ENCODE measurements at places on chromosomes 7 and 10.
A peak's percentile ranks its signal among the peaks of the same experiment; 100 is the strongest.

DNA sequence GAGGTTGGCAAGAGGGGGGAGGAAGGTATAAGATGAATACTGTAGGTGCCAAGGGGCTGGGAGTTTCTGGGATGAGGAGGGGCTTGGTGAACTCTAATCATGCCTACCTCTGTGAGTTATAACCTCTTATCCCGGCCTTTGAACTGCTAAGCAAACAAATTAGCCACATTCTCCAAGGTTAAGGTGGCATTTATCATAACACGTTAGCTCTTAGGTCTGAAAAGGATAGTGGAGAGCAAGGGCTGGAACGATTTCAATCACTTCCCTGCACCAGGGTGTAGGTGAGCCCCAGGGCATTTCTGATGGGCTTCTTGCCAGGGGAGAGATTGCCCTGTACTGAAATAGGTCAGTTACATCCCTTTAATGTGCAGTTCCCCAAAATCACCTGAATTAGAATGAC lies 28.6 kb upstream of the DMBT1 start:
- DNase-seq: no peak

DNA sequence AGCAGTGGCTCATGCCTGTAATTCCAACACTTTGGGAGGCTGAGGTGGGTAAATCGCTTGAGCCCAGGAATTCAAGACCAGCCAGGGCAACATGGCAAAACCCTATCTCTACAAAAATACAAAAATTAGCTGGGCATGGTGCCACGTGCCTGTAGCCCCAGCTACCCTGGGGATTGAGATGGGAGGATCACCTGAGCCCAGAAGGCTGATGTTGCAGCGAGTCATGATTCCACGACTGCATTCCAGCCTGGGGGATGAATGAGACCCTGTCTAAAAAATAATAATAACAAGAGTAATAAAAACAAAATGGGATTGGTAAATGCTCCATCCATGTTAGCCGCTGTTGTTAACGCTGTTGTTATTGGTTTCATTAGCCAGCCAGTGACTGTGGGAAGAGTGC lies 1.3 kb upstream of the HKDC1 start:
- no peak for DNase-seq

DNA sequence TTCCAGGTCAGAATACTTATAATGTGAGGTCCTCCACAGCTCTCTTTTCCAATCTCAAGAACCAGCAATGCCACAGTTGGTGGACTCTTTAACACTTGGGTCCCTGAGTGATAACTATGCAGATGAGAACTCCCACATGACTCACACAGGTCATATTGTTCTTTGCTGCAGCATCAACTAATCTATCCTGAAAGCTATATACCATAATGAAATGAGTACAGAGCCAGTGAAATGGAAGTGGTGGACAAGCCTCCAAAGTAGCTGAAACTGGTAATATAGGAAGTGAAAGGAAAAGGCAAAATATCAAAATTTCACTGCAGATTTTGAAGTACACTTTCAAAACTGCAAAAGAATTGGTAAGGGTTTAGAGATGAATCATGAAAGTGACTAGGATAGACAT lies 45.6 kb downstream of the SORCS1 start:
- no peak for DNase-seq

- DNase-seq: no peak
Measured at GRCh38 chr7:41187322-41187721, 515.6 kb downstream of the INHBA start.

- DNase-seq: no peak
Measured at GRCh38 chr10:62233356-62234076, 35.1 kb downstream of the RTKN2 start.

- no peak for DNase-seq
Measured at GRCh38 chr7:16804674-16805439, at the start of gene AGR2. TSS of gene AGR2 (minus strand) at chr7:16804999. CDS start at chr7:16801796, 3,203 bp downstream.

DNA sequence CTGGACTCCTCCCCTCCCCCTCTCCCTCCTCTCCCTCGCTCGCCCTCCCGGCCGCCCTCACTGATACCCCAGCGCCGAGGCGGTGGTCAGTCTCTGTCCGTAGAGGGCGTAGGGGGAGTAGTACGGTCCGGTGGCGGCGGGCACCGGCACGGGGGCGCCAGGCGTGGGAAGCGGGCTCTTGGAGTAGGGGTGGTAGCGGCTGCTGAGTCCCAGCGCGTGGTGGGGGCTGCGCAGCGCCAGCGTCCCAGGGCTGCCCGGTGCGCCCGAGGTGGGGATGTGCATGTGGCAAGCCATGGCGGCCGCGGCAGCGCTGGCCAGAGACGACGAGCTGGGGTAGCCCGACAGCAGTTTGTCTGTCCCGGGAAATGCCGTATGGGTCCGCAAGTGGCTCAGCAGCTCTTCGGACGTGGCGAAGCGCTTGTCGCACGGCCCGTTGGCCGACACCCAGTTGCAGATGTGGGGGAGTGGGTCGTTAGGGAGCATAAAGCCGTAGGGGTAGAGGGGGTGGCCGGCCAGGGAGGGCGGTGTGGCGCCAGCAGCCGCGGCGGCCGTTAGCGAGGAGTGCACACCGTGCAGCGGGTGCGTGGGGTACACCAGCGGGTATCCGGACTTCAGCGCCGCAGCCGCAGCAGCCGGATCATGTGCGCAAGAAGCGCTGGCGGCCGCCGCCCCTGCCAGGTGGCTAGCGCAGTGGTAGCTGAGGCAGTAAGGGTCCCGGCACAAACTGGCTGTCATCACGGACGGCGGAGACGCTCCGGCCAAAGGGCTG lies 2.7 kb downstream of the ZNF503 start:
- DNase-seq: no peak

DNA sequence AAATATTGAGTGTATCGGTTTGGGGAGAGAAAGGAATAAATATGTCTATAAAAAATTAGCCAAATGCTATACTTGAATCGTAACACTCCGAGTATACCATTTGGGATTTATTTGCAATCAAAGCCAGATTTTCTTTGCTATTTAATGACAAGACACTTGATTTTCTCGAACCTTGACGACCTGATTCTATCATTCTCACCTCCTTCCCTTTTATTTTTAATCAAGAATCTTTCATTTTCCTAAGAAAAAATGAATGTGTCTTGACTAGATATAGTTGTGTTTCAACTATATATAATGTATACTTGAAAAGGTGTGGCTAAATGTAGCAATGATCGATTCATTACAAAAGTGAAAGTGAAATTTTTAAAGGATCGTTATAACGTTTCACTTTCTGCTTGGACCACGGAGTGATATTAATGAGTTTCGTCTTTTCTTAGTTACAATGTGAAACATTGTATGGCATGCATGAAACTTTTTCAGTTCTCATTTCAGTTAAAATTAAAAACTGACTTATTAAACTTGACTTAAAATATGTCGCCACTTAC lies 562 bp downstream of the NUB1 start:
- DNase-seq: no peak

DNA sequence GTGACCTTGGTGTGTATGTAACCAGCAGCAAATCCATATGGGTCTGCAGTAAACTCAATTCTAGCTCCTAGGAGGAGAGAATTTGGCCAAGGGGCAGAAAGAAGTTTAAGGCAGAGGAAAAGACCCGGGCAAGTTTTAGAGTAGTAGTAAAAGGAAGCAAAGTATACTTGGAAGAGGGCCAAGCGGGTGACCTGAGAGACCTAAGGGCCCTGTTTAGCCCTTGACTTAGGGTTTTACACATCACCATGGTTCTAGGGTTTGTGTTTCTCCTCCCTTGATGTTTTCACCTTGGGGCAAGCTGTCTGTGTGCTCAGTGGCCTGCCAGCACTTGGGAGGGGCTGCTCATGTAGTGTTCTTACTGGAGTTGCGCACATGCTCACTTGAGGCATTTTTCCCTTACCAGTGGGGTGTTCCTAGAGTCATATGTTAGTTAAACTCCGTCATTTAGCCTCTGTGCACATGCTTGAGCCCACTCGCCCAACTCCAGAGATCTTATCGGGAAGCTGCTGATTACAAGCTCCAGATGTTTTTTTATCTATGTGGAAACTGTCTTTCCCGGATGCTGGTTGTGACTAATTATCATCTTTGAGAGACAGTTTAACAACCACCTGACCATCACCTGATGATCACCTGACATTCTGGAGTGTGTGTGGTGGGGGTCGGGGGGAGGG lies 137.6 kb upstream of the PRSS1 start:
- no peak for DNase-seq

DNA sequence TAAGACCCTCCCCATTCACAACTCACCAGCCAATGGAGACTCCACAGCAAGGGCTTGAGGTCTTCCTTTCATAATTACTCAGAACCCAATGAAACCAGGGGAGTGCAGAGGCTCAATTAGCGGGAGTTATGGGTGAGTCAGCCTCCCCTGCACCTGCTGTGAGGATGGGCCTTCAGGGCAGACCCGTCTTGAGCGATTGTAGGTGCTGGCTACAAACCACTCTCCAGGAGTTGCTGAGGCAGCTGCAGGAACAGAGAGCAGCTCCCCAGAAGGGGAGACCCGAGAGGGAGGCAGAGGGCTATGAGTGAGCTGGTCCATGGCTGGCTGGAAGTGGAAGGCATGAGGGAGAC lies 58.5 kb upstream of the SORCS3 start:
- no peak for DNase-seq

DNA sequence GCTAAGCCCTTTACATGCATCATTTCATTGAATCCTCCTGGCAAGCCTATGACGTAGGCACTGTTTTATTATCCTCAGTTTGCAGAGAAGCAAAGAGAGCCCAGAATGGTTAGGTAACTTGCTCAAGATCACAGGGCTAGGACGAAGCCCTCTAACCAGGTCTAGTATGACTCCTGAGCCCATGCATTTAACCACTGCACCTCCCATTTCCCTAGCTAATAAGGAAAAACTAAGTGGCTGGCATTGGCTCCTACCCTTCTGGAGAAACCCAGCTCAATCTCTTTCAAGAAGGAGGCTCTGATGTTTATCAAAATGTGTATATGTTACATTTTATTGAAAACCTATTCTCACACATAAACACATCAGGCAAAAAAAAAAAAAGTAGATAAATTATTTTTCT lies 19.8 kb downstream of the MYOF start:
- no peak for DNase-seq

GRCh38 chr7:48091506-48092433 lies 2.7 kb downstream of the UPP1 start:
- DNase-seq: no peak

DNA sequence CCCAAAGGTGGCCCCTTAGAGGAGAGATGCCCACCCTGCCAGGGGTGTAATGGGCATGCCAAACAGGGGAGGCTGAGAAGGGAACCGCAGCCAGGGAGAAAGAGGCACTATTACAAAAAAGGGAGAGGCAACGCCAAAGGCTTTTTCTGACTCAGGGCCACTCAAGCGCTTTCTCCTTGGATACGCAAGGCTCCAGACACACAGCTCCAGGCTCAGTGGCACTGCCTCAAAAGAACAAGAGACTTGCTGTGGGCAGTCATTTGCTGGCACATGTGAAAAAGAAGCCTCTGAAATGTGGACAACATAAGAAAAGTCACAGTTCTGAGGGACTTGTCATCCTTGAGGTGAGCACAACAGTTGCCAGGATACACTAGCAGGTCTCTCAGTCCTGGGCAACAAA lies 128.4 kb downstream of the DGKI start:
- DNase-seq: no peak

- peak; percentile 69 for DNase-seq
Measured at GRCh38 chr7:2109936-2110609, 122.7 kb downstream of the MAD1L1 start.

DNA sequence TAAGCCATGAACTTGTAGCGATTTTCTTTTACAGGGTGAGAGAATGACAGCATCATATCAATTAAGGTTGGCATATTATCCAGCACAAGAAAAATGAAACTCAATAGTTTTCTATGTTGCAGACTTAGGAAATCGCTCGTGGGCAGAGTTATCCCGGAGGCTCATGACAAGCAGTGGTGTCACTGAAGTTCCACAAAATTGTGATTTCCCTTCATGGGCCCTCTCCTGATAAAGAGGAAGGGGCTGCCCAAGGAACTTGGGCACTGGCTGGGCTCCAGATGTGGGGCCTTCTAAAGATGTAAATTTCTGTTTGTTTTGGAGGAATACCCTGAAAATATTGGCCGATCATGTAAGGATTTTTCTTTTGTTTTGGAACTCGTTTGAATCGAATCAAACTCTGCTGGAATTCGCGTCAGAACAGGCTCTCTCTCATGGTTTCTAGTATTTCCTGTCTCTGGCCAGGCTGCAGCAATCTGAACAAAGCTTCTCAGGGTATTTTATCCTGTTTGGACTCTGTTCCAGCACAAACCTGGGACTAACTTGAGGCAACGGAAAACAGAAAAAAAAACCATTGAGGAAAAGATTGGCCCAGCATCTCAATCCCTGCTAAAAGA lies 340.6 kb upstream of the NRP1 start:
- no peak for DNase-seq

DNA sequence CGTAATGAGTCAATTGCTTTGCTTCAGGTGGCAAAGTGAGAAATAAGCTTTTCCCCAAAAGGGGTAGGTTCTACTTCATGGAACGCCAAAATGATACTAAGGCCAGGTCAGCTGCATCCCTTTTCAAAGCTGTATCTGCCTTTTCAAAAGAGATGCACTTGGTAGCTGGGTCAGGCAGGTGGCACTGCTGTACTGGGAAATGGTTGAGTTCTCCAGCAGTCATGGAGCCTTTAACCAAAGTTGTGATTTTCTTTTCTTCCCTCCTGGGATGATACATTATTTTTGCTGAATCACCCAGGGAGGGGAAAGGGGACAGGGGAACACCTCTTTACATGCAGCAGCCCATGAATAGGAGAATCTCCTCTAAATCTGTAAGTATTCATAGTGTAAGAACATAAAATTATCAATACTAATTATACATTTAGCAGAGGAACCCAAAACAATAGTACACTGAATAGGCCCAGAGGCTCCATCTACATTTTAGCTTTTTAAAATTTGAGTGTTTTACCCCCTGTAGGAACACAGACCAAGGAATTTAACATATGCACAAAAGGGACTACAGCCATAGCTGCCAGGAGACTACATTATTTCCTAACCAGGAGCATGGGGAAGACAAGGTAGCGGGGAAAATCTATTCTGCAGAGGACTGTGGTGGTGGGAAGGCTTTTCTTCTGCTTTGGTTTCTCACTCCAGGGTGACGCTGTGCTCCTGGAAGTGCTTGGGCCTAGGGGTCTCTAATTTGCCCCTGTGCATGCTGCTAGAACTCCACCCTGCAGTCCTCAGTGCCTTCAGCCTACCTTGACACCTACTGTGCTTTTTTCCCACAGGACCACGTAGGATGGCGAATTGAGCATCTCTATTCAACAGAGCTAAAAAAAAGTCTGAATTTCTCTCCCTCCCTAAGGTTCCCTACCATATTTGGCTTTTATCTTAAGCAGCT lies 6.4 kb upstream of the GPR22 start:
- DNase-seq: no peak

DNA sequence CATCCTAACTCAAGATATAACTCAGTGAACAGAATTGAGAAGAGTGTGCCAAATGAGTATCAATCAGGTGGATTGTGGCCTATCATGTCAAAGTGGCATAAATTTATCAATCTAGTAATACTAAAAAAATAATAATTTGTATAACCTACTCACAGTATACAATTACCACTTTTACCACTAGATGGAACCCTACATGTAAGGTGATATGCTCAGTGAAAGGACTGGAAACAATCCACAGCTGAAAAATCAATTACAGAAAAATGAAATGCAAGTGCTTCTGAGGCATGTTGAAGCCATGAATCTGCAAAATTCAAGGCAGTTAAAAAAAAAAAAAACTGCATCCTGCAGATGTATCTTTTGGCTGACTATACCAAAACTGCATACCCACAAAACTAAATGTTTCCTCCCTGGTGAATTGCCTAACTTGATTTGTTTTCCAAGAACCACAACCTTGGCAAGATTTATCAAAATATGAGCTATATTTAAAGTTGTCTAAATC lies 13.9 kb downstream of the ARHGAP19 start:
- peak; percentile 96 for DNase-seq

GRCh38 chr10:9645928-9646600 lies 1371.6 kb upstream of the CELF2 start:
- no peak for DNase-seq

All from GM04503 (cell line).